ENCODE measurements at places on chromosomes 5 and 9.

GRCh38 chr5:171957591-171958251 is 48.7 kb downstream of the FBXW11 start:
- DNase-seq, result no peak

DNA sequence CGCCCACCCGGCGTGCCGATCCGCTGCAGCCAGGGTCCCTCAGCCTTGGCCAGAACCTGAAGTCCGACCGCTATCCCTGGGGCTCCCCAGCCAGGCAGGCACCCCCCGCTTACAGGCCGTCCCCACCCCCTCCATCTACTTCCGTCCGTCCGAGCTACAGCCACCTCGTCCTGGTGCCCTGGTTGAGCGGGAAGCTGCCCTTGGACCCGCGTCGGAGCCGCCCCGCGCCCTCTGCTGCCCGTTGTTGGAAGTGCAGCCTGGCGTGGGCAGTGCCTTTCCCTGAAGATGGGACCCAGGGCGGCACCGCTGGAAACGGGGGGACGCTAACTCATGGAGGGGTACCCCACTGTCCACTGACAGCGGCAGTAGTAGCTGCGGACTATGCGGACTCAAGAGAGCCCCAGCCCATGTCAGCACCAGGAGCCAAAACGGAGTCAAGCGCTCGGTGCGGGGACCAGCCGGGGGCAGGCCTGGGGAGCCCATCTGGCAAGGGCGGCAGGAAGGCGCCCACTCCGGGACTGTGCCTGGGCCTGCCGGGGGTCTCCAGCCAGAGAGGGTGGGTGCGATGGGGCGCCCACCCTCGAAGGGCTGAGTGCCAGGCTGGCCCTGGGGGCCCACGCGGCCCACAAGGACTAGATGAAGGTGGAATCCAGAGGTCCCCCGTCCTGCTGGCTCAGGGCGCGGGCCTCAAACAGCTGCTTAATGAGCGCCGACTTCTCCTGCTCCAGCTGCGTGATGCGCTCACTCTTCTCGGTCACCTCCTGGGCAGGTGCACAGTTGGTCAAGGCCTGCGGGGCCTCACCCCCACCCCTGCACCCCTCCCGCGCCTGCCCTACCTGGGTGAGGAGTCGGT is 6.1 kb downstream of the SAPCD2 start:
- peak; percentile 68 for DNase-seq

- no peak for DNase-seq
These were observed 72.3 kb downstream of the LMNB1 start for GRCh38 chr5:126849101-126849678.

GRCh38 chr9:124467410-124468060 is 17.3 kb downstream of the ADGRD2 start:
- no peak for DNase-seq

Measured in MCF 10A (cell line).